ENCODE measurements at places on chromosomes 2 and 18.

DNA sequence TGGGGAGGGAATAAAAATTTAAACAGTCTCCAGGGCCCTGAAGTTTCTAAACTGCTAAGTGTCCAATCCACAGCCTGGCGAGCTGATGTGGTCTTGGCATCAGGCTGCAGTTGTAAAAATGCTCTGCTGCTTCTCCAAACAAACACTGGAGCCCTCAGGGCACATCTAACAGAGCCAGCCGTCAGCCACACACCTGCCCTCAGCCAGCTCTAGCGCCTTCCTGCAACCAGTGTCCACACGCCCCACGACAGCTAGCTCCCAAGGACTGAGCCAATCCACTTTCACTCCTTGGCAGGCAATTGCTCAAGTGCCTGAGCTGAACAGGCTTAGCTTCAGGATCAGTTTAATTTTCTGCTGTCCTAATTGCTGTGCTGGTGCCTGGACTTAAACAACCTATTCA lies 446.4 kb upstream of the RAB12 start:
- ATAC-seq: no peak

- ATAC-seq: no peak
These were observed 11.7 kb downstream of the ANO7 start for GRCh38 chr2:241199897-241200821.

- no peak for ATAC-seq
These were observed 28.0 kb upstream of the MC2R start for GRCh38 chr18:13943338-13943737.

- ATAC-seq: no peak
These were observed 12.9 kb upstream of the SALL3 start for GRCh38 chr18:78966793-78967106.

DNA sequence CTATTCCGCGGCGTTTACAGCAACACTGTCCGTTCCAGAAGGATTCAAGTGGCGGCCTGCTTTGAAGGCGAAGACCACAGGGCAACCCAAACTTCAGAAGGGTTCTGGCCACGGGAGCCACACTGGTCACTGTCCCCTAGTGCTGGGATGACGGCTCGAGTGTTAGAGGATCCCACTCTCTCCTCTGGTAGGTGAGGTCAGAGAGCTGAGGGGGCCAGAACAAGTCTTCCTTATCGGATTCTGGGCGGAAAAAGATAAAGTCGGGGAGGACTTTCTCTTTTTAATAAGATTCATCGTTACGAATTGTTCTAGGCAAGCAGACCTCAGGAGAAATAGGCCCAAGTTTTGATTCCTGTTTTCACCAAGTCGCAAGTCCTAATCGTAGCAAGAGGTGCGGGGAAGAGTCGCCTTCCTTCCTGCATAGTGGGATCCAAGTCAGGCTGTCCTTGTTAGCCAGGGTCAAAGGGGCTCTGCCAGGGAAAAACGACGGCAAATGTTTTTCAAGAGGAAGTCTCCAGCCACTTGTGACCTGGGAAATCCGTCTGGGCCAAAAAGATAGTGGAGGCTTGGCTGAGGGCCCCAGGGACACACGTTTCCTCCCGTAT lies 864 bp upstream of the MYL12A start:
- ATAC-seq: no peak

DNA sequence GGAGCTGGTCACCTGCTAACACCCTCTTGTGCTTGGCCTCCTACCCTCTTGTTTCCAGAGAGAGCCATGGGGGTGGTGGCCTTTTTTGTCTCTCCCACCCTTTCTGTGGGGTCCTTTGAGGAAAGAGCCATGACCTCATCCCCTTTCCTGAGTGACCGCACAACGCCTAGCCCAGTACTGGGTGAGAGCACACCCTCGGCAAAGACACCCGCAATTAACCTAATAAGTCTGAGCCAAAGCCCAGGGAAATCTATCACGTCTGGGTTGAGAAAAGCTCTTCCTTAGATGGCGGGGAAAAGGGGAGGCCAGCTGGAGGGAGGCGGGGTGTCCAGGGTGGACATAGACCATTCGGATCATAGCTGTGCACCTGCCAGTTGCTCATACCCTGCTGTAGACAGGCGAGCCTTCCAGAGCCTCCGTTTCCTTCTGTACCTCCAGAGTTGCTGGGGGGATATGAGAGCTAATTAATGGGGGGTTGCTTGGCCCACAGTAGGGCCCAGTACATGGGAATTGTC lies 93.7 kb upstream of the MCFD2 start:
- ATAC-seq: no peak

GRCh38 chr2:42084231-42084671 lies 36.4 kb downstream of the PKDCC start:
- no peak for ATAC-seq

- no peak for ATAC-seq
These were observed 21.5 kb downstream of the SP5 start for GRCh38 chr2:170736628-170737027.

GRCh38 chr2:191835539-191836350 lies 11.1 kb downstream of the CAVIN2 start:
- ATAC-seq: no peak

DNA sequence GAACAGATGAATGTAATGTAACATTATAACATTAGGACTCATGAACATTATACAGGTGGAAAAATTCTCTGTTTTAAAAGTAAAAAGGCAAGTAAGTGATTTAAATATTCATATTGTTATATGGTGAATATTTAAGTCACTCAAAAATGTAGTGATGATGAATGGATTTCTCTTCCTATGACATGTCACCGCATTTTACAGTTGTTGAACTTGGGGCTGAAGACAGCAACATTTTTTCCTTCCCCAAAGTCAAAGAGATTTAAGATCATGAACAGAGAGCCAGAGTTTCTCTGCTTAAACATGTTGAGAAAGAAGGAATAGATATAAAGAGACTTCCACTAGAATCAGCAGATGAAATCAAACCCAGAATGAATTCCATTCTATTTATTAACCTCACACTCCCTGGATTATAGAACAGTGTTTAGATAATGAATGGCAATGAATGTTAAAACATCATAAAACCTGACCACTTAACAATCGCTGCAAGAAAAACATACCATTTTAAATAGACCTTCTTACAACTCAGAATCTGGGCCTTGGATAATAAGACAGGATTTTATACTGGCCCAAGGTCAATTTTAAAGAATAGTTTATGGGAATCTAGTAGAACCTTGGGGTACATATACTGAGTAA lies 163.6 kb upstream of the SIX2 start:
- ATAC-seq: no peak
